Stimulated activated CD8-positive, alpha-beta memory T cell treated with anti-CD3 and anti-CD28 coated beads, Interleukin-4, amount 100 ng/mL, for 1 hour (primary cell): ENCODE measurements at places on chromosomes 11 and 22.

- no peak for DNase-seq
These were observed 182.3 kb downstream of the BLID start for GRCh38 chr11:121933694-121934093.

GRCh38 chr11:61510166-61510919 is 1.8 kb downstream of the LRRC10B start:
- no peak for DNase-seq

GRCh38 chr11:78189851-78190250 is 1.1 kb downstream of the USP35 start:
- DNase-seq: no peak

DNA sequence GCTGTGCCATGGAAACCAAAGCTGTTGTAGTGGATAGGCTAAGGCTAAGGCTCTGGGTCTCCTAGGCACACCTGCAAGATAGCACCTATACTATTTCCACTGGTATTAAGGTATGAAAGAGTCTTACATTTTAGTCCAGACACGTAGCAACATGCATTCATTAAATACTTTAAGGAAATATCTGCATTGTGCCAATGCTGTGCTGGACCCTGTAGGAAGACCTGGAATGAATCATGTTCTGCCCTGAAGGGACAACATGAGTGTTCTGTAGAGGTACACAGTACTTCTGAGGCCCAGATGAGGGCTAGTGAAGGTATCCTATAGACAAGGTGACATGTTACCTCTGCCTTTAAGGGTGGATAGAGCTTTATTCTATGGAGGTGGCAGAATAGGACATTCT is 35.2 kb upstream of the RRM1 start:
- DNase-seq: no peak

DNA sequence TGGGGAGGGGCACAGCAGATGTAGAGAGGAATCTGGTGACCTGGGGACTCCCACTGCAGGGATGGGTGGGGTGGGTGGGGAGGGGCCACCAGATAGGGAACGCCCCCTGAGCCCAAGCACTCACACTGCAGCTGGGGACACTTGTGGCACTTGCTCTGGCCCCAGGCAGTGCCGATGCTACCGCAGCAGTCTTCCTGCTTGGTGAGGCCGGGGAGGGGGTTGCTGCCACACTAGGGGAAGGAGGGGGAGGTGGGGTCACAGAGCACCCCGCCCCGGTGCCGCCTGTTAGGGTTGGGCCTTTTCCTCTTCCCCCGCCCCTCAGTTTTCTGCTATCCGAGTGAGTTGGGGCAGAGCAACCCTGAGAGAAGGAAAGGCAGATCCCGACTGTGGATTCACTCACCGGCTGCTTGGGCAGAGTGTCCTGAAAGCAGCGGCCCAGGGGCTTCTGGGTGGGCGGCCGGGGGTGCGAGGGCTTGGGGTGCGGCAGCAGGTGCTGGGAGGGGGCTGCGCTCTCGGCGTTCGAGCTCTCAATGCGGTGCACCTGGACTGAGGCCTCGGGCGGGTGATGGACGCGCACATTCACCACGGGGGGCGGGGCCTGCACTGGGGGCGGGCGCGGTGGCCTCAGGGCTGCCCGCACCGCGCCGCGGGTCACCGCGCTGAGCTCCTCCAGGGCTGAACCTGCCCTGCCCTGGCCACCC is 4.7 kb downstream of the LTBP3 start:
- DNase-seq: no peak

GRCh38 chr11:417652-418342 is 3.0 kb upstream of the SIGIRR start:
- no peak for DNase-seq

GRCh38 chr11:16367252-16367651 is 10.9 kb upstream of the SOX6 start:
- no peak for DNase-seq

DNA sequence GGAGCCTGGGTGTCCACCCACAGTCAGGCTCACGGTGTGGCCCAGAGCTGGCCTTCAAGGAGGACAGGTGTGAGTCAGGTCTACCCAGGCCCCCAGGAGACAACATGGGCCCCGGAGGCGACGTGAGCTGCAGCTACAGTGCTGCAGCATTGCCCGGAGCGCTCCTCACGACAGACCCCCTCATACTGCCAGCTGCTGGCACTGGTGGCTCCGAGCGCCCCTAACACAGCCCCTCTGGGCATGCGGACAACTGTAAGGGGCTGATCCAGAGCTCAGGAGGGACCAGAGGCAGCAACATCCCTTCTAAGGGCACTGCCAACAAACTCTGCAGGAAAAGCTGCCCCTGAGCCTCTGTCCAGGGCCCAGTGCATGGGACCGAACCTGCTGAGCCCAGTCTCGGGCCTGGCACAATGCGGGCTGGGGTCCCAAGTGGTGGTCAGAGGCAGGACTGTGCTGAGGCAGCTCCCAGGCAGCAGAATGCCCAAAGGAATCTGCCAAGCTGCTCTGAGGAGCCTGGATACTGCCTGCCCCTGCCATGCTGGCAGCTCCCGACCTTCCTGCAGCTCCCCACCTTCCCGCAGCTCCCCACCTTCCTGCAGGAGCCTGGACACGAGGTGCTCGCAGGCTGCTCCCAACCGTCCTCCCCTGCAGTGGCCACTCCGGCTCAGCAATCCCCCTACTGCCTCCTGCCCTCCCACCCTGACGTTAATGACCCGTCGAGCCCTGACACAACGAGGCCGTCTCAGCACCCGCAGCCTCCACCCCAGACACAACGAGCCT is 15.1 kb downstream of the CHID1 start:
- DNase-seq: no peak

GRCh38 chr22:44664149-44664548 is 37.9 kb upstream of the PRR5 start:
- DNase-seq: peak; percentile 37

DNA sequence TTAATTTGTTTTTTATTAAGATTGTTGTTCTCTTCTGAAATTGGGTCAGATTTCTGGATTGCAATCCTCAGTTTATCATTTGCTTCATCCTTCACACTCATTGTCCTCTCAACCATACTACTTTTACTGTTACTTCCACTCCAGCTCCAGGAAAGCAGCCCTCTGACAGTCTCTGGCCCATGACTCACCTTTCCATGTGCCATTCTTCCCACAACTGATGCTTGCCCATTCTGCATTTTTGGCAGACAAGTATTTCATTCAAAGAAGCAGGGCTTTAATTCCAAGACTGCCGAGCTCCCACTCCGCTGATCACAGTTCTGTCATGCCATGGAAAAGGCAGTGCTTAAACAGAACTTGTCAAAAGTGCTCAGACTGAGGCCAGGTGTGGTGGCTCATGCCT is 139.2 kb downstream of the WNT11 start:
- no peak for DNase-seq

DNA sequence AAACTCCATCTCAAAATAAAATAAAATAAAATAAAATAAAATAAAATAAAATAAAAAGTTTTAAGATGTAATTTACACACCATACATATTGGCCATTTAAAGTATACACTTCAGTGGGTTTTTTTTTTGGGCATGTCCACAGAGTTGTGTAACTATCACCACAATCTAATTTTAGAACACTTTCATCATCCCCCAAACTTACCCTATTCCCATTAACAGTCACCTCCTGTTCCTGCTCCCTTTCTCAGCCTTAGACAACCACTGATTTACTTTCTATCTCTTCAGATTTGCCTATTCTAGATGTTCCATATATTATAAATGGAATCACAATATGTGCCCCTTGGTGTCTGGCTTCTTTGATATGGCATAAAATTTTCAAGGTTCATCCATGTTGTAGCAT is 4.6 kb upstream of the ACER3 start:
- no peak for DNase-seq

DNA sequence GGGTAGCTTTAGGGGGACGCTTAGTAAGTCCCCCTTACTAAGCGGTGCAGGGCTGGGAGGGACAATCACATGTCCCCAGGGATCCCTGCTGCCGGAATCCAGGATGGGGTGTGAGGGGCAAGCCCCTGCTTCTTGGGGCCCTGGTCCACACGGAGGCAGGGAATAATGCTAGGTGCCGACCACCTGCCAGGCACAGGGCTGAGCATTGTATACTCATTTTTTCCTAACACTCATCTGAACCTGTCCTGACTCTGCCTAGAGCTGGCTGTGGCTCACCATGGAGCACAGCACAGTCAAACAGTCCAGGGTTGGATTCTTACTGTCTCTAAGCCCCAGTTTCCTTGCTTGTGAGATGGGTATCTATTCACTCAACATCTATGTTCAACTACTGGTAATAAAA is 1.4 kb upstream of the LTBP3 start:
- no peak for DNase-seq

- DNase-seq: no peak
These were observed 21.6 kb upstream of the C11orf96 start for GRCh38 chr11:43920598-43921419.

- no peak for DNase-seq
These were observed 350.7 kb upstream of the C11orf87 start for GRCh38 chr11:109071262-109071661.

DNA sequence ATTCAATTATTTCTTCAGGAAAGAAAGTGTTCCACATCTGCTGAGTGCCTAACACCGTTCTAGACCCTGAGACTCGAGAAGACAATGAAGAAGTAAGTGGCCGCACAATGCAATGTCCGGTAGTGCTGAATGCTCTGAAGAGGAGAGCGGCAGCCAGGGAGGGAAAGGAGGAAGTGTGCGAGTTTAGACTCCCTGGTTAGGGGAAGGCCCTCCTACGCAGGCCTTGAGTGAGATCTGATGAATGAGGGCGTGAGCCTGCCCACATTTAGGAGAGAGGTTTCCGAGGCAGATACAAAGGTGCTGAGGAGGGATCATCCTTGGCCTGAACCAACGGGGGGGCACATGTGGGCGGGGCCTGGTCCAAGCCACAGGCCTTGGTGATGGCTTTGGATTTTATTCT is 558.6 kb downstream of the NTM start:
- DNase-seq: no peak

GRCh38 chr11:118212131-118212725 is 12.6 kb downstream of the JAML start:
- no peak for DNase-seq

DNA sequence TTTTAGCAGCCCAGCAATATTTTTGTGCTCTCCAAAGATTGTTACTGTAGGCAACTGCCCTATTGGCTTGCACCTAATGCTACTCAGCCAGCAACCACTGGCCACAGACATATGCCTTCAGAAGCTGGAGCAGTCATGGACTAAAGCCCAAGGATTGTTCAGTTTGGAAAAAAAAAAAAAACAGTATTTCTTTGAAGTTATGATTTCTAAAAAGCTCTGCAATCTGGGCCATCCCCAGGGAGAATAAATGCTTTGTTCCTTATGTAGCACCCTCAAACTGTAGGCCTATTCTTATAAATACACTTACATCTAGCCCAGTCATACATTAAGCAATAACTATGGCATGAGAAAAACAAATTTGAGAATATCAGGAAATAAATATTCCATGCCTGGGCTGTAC is 2190.5 kb upstream of the RAG2 start:
- DNase-seq: no peak

- no peak for DNase-seq
These were observed 8.1 kb upstream of the SART1 start for GRCh38 chr11:65953471-65953870.

GRCh38 chr11:8839957-8840945 is 70.7 kb upstream of the AKIP1 start:
- no peak for DNase-seq

DNA sequence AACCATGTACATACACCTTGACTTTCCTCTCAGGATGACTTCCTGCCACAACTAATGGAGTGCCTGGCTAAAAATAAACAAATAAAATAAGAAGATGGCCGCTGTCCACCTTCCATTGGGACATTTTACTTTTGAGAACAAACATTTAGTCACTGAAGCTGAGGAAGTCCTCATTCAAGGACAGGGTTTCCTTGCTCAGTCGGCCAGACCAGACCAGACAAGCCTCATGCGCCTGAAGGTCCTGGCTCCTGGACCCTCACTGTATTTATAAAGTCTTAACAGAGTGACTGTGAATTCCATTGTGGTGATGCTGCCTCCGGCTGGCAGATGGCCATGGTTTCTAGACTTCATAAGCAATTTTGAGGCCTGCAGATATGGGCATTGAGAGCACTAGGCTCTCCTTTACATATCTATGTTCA is 114.5 kb downstream of the MAML2 start:
- no peak for DNase-seq

GRCh38 chr11:33734441-33735270 is 1.6 kb downstream of the CD59 start:
- DNase-seq: no peak

- peak; percentile 75 for DNase-seq
These were observed 41.8 kb downstream of the TST start for GRCh38 chr22:36977401-36977861.

DNA sequence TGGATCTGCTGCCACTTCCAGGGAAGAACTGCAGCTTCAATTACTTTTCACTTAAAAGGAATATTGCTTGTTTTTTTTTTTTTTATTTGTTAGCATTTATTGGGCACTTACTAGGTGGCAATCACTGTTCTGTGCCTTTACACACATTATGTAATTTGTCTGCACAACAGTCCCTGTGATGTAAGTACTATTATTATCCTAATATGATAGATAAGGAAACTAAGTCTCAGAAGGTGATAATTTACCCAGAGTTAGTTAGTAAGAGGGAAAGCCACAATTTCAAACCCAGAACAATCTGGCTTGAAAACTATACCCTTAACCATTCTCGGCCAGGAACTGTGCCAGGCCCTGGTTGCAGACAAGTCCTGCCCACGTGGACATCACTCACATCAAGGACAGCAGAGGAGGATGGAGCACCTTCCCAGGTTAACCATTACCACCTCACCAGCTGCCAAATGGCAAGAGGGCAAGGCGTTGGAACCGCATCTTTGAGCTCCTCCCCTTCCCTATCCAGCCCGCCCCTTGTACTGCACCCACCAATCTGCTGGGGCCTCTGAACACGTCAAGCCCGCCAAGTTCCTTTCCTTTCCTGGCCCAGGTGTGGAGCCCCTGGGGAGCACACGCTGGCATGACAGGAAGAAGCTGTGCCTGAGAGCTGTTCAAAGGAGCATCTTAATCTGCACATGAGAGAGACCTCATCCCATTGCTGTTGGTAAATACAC is 78.4 kb downstream of the NAV2 start:
- DNase-seq: no peak

DNA sequence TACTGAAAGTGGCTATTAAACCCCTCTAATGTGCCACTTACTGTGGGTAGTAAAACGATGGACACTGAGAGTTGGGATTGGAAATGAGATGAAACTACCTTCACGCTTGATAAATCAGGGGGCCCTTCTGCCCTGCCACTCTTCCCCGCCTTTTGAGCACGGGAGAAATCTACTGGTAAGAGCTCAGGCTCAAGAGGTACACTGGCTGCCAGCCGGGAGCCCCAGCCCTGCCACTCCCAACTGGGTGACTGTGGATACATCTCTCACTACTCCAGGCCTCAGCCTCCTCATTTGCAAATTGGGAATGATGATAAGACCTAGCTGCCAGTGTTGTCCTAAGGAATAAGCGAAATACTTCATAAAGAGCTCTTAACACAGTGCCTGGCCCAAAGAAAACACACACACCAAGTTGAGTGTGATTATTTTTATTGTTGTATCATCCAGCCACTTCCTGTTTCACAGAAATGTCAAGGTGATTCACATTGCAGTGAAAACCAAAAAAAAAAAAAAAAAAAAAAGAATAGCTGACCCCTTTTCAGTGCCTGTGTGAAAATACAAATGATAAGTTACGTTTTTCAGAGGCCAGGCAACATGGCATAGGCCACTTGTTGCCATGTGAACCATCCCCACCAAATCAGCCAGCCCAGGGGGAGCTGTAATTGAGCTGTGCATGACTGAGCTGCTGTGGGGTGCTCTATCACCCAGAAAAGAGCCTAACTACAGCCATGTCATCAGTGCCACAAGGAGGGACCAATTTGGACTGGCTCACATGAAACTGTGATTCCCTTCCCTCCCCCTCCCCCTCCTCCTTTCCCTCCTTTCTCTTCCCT is 4.4 kb upstream of the ZNRD2 start:
- no peak for DNase-seq

GRCh38 chr11:1177771-1178090 is 20.0 kb downstream of the MUC5AC start:
- DNase-seq: no peak
